ENCODE measurements at places on chromosomes 1 and 21.

DNA sequence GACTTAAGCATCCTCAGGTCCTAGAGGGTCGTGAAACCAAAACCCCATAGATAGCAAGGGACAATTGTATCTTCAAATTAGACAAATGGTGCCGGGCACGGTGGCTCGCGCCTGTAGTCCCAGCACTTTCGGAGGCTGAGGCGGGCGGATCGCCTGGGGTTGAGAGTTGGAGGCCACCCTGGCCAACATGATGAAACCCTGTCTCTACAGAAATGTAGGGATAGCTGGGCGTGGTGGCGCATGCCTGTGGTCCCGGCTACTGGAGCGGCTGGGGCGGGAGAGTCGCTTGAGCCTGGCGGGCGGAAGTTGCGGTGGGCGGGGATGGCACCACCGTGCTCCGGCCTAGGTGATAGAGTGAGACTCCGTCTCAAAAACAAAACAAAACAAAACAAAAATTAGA is 780.6 kb downstream of the BRINP3 start:
- DNase-seq, result no peak

- DNase-seq, result no peak
These were observed 5.1 kb downstream of the FHAD1 start for GRCh38 chr1:15251857-15252835.

- no peak for DNase-seq
These were observed 14.1 kb upstream of the STXBP3 start for GRCh38 chr1:108732398-108732797.

DNA sequence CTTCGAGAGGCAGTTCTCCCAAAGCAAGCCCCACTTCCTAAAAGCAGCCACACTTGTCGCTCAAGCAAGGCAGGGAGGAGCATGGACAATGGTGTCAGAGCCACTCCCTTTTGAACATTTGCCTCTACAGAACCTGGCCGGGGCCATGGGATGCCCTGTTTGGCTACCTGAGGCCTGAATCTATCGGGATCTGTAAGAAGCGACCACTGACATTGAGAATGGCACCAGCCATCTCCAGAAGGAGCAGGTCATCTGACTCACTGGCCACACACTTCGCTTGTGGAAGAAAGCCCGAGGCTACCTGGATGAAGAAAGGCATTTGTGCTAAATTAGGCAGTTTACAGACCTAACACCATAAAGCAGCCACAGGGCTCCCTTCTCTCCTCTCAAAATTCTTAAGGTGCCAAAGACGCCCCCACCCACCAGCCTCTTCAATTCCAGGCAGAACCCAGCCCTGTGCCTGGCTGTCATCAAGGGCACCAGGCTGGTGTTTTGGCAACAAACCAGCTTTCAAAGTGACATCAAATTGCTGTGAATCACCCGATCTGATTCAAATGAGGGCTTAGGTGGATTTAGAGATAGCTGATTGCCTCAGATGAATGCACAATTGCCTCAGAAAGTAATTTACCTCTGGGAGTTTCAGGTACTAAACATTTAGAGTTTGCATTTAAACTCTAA is 104.8 kb downstream of the ETS2 start:
- no peak for DNase-seq

DNA sequence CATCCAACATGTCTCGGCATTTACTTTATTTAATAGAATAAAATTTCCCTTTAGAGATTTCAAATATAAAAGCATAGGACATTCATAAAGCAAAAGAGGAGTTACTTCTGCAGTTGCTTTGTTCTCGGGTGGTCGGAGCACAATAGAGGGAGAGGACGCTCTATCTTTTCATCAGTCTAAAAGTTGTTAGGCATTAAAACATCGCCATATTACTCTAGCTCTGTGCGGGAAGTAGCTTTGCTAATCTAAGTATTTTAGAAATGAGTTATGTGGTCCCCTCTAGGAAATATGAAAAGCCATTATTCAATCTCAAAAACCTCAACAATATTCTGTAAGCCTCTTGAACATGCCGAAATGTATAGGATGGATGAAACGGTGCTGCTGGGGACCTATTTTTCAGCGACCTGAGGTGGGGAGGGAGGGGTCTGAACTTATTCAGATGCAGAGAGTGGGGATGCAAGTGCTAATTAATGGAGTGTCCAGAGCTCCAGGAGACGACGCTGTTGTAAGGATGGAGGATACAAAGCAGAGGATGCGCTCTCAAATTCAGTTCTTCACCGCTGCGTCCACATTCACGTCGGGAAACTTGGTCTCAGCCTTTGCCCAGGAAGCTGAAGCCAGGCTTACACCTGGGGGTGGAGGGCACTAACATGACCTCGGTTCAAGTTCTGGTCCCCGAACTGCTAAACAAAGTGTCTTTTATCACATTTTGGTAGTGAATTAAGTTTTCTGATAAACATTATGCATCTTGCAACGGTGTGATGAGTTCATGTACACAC is 6.3 kb downstream of the CDKN2C start:
- no peak for DNase-seq

DNA sequence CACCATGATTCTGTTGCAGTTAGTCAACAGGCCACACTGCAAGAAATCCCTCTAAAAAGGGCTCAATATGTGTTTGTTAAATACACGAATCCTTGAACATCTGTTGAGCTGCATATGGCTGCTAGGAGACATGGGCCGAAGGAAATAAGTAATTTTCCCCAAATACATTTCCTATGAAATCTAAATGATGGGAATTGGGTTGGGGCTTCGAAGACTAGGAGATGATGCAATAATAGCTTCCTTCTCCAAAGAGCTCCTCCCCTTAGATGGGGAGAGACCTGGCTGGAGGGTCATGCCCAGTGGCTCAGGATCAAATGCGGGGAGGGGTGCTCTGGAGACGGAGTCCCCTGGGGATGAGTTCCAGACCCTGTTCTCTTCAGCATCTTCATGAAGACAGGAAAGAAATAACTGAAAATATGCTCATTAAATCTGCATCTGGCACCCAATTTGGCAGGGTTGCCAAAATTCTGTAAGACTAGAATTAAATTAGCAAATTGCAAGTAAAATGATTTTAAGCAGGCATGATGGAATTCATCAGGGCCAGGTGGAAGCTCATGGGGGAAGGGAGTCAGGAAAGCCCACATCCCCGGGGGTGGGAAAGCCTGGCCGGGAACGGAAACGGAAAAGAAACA is 165.0 kb upstream of the EDN2 start:
- DNase-seq, result no peak
